ENCODE measurements at places on chromosomes 2 and 18.

DNA sequence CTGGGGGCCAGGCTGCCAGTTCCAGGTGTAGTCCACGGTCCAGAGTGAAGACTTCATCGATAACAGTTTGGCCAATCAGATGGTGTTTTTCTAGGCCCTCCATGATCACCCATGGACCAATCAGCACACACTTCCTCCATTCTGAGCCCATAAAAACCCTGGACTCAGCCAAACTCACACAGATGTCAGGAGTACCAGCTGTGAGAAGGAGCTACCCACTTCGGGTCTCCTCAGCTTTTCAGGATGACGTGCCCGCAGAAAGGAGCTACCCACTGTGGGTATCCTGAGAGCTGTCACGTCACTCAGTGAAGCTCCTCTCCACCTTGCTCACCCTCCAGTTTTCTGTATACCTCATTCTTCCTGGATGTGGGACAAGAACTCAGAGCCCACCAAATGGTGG, 210.0 kb upstream of the RASGRP3 start:
- DNase-seq = no peak

DNA sequence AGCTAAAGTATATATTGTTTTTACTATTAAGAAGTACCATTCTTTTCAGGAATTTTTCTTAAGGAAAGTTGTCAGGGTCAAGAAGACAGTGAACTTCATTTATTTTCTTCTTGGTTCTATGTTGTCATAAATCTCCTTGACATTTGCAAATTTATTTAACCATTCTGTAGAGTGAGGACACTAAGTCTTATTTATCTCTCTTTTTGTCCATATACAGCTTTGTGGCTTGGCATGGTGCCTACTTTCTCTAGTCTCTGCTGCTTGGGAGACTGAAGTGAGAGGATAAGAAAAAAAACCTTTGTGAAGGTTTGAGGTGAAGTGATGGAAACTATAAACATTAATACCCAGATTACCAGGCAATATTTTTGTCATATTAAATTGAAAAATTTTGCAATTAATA, 1389.4 kb downstream of the SUCLG1 start:
- DNase-seq = no peak

- DNase-seq = no peak
These were observed 17.1 kb downstream of the CREB1 start for GRCh38 chr2:207546822-207547221.

DNA sequence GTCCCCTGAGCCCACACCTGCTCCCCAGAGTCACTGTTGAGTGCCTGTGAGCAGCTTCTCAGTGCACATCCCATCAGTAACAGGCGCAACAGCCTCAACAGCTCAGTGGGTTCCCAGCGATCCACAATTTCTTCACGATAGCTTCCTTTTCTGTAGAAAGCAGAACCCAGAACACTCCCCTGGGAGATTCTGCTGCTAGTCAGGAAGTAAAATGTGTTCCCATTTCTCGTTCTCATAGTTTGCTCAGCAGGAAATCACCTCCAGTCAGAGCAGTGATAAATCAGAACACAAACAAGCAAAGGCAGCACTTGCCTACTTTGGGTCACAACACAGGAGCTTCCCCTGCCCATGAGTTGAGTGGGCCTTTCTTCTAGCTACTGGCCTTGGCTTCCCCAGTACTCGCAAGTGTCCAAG, 48.9 kb upstream of the ATG16L1 start:
- DNase-seq = no peak

GRCh38 chr2:224958873-224959272, 83.4 kb downstream of the DOCK10 start:
- no peak for DNase-seq

Data from activated T-cell treated with anti-CD3 and anti-CD28 coated beads for 1 hour (primary cell).